ENCODE measurements at places on chromosomes 16 and 17.

DNA sequence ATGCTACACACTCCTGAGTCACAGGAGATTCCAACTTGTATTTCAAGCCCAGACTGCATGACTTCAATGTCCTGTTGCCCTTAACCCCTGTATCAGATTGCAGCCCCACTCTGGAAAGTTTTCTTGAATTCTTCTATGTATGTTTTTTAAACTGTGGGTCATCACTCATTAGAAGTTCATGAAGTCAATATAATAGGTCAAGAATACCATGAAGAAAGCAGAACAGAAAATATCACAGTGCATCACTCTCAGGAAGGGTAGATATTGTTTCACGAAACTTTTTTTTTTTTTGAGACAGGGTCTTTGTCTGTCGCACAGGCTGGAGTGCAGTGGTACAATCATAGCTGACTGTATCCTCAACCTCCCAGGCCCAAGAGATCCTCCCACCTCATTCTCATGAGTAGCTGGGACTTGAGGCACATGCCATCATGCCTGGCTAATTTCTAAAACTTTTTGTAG is 20.5 kb downstream of the PRKCB start:
- DNase-seq: no peak

DNA sequence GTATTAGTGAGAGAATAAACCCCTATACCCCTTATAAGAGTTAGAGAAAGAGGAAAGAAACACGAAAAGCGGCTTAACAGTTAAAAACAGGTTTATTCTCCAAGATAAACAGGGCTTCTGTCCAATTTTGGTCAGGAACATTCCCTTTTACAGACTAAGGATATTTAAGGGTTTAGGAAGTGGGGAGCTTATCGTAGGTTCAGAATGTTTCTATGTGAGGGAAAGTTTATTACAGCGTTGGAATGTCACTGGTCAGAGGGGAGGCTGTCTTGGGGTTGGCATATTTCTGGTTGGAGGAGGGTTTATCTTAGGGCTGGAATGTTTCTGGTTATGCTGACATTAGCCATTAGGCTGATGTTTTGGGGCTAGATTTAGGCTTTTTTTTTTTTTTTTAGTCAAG is 34.1 kb upstream of the WWOX start:
- no peak for DNase-seq

GRCh38 chr17:2814049-2814448 is 17.8 kb downstream of the RAP1GAP2 start:
- DNase-seq: no peak

DNA sequence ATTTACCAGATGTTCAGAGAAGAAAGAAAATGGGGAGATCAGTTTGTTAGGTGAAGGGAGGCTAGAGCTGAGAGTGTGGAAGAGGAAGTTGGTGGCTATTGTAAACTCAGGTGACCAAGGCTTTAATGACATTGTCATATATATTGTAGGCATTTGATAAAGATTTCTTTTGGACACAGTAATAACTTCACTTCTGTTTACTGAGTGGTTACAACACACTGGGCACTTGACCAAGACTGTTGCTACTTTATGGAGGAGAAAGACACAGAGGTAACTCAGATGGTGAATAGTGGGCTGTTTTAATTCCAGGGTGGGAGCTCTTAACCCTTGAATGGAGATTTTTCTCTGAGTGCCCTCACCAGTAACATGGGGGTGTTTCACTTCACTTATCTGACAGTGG is 46.0 kb downstream of the TNRC6A start:
- DNase-seq: no peak

DNA sequence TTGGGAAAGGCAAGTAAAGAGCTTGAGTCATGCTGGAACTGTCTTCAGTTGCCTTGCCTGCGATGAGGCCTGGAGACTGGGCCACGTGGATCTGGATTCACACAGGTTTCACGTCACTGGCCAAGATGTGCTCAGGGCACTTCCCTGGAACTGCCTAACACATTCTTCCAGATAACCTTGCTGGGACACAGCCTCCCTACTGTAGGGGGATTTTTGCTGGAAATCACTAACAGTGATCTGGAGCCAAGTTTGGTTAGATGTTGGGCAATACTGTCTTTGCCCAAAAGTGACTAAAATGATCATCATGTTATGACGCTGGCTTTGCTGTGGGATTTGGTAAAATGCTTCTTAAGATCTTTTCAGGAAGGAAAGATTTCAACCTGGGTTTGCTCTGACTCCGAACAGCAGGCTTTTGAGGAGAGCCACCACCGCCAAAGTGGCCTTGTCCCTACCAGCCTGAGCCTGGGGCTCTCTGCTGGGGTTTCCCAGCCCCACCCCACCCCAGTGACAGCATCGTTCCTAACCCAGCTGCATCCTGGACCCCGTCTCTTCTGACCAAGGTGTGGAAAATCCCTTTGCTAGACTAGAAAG is 14.7 kb downstream of the C1QTNF1 start:
- DNase-seq: no peak

DNA sequence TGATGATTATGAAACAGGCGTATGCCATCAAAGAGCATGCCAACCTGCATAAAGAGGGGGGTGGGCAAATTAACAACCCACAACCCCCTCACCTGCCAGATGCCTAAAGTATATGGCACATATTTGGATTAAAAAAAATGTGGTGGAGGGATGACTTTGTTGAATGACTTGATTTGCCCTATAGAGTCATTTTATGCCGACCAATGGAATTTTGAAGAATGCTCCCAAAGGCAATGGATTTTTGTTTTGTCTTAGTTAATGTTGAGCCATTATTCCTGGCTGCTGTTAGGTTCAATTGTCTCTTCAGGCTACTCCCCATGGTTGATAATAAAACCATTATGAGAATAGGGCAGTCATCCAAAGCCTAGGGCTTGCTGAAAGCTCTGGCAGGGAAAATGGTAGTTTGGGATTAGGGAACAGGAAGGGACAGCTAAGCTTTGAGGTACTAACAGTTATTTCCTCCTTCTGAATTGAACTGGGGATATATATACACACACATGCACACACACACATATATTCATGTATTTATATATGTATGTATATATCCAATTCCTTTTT is 5.8 kb upstream of the CHCT1 start:
- no peak for DNase-seq

DNA sequence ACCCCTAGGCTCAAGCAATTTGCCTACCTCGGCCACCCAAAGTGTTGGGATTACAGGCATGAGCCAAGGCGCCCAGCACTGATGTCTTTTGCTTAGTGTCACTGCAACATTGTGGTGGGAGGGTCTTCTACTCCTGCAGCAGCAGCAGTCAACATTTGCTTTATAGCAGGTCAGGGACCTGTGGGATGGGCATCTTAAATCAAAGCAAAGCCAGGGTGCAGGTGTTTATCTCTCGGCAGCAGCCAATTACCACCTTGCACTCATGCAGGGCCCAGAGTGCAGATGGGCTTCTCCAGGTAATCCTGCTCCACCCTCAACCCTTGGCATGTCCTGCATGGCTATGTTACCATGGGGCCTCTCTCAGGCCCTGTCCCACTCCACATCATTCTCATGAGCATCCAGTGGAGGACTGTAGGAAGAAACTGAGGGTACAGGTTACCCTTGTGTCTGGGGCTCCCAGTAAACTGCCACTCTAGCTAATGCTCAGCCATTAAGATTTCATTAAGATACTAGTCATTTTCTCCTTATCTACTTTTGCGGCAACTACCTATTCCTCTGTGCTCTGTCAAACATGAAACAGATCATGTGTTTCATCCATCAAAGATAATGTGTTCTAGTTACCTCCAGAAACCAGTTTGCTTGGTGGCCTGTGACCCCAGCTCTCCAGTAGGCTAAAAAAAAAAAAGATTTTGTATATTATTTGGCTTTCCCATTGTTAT is 16.8 kb downstream of the ADGRG5 start:
- DNase-seq: no peak

- no peak for DNase-seq
Observed at GRCh38 chr16:20191566-20191965, 117.9 kb upstream of the GPR139 start.

DNA sequence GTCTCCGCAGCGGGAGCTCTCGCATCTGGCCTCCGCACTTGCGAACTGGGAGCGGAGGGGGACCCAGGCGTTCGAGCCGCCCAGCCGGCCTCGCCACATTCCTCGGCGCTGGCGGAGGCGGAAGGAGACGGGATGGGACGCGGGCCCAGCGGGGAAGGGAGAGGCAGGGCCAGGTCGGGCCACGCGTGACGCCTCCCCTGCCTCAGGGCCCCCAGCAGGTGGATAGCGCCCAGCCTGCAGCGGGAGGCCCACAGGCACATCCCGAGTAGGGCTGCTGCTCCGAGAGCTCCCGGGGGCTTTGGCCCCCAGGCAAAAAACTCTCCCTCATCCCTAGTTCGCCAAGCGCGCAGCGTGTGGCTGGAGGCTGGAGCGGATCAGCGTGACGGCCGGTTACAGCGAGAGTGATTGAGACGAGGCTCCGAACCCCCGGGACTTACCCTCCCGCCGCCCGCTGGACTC is 800 bp downstream of the PLEKHH3 start:
- no peak for DNase-seq

DNA sequence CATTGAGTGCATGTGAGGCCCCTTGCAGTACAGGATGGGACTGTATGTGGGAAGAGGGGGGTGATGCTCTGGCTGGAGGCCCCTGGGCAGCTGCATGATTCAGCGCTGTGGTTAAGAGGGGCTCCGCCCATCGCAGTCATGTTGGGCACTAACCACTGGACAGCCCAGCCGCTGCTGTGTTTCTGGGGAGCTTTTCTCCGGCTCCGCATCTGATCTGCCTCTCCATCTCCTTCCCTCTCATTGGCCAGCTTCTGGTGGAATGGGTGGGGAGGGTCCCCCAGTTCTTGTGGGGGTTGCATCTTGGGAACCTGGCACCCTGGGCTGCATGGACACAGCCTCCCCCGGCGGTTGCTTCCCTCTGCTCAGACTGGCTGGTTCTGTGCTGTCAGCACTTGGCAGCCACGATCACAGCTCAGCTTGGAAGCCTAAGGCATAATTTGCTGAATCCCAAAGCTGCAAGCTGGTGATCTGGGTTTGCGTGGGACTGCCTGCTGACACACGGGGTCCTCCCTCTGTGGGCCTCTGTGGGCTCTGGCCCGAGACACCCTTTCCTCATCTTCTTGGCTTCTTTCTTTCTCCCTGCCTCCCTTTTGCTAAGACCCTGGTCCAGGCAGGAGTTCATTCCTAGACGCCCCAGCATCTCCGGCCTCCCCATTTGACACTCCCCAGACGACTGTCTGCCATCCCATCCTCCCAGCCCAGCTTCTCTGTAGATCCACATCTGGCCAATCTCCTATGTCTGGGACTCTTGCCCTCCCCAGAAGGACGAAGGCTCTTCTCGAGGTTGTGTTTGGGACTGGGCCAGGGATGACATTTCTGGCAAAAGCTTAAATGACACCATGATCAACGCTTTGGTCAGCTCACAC is 168.3 kb downstream of the SEC14L1 start:
- no peak for DNase-seq

Data from CMK (cell line).